ENCODE measurements at places on chromosomes 16 and 17.

GRCh38 chr17:8100111-8100510 lies 12.6 kb upstream of the ALOX12B start:
- DNase-seq = no peak

GRCh38 chr17:61211236-61211635 lies 188.4 kb upstream of the TBX2 start:
- DNase-seq = no peak

DNA sequence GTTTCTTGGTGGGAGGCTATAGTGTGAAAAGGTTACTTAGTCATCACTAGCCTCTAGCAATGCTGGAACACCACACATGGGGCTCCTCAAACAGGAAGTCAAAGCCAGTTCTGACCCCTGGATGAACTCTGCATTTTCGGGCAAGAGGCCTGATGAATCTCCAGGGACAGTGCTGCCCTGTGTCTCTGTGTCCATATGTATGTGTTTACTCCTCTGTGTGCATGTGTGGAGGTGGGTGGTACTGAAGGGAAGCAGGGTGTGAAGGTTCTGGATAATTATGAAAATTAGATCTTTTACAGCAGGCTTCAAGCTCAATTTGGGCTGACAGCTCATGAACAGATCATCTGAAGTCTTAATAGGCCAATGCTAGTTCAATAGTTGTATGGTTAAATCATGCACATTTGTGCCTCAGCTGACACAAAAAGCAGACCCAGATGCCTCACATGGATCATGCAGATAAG lies 133.6 kb downstream of the SNX11 start:
- no peak for DNase-seq

GRCh38 chr16:78817200-78817739 lies 717.8 kb downstream of the WWOX start:
- no peak for DNase-seq

DNA sequence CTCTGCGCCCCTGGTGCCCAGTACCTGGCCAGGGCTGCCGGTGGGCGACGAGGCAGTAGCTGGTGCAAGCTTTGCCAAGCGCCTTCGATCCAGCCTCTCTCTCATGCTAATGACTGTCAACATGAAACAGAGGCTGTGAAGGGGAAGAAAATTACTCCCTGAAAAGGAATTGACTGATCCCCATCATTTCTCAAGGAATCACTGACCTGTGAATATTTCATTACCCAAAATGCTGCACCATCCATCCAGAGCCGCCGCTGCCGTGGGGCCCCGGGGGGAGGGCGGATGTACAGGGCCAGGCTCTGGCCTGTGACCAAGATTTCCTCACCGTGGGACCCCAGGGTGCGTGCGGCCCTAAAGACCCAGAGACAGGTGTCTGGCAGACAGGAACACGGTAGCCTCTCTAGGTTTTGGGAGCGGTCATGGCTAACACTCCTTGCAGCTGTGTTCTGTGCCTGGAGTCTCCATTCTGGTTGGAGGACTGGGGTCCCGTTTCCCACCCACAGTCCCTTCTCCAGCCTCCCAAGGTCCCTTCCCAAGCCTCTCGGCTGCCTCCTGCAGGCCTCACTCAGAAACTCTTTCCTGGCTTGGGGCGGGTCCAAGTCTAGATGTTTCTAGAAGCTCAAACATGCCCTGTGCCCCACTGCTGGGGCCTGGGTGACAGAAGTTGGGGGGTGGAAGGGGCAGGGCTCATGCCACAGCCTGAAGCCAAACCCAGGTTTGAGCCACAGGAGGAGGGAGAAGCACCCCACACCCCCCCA lies 73.3 kb downstream of the ENGASE start:
- DNase-seq = no peak

- no peak for DNase-seq
Observed at GRCh38 chr16:88380619-88381018, 2.1 kb upstream of the ZNF469 start.

DNA sequence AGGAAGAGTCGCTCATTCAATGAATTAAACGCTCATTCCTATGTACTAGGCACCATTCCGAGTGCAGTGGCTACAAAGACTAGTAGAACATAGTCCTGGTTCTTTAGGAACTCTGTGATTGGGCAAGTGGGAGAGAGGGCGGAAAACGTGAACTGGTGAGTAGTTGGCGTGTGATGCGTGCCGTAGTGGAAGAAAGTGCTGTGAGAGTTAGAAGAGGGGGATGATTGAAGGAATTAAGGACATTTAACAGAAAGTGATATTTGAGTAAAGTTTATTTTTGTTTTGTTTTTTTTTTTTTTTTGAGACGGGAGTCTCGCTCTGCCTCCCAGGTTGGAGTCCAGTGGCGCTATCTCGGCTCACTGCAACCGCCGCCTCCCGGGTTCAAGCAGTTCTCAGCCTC lies 7.9 kb upstream of the SLFN14 start:
- no peak for DNase-seq
